ENCODE measurements at places on chromosomes 11 and 22. TPM values are rescaled to one million over a fixed set of nuclear protein-coding genes. Genes with fewer than 3 reads are reported as not detected.
A peak's percentile ranks its signal among the peaks of the same experiment; 100 is the strongest.

Gene CYP2D6
- 1.4 TPM for total RNA-seq

- H3K36me3 ChIP-seq, result no peaks in the 10 kb centered on the region
- H3K4me3 ChIP-seq, result no peak overlapping the region
- no peaks in the 10 kb centered on the region for H3K27me3 ChIP-seq
Measured at GRCh38 chr11:66133216-66133775, 63.2 kb downstream of the PACS1 start.

Gene KLHL35
- 2.6 TPM for total RNA-seq

DNA sequence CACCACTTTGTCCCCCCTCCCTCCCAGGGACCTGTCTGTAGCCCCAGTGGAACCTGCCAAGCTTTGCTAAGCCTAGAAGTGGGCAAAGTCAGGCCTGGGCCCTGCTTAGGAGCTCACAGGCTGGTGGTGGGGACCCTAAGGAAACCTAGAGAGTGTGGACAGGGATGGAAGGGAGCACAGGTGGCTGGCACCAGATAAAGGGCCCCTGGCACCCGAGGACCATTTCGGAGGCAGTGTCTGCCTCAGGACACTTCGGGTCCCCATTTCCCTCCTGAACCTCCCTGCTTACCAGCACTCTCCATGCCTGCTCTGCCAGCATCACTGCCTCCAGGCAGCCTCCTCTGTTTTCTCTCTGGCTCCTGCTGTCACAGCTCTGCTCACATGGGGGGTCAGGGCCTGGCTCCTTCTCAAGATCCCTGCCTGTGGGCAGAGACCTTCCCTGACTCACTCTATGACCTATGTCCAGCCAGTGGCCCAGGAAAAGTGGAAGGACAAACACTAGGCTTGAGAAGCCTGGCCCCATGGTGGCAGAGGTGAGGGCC is 13.6 kb upstream of the OMP start:
- no peak overlapping the region for H3K27ac ChIP-seq
- no peaks in the 10 kb centered on the region for H3K4me1 ChIP-seq
- peak; percentile 24 for DNase-seq

Gene NRGN
- 99.1 TPM for total RNA-seq

- H3K4me1 ChIP-seq, result no peaks in the 10 kb centered on the region
- DNase-seq, result no peak
- no peaks in the 10 kb centered on the region for H3K36me3 ChIP-seq
- peaks cover 12% of the 10 kb centered on the region for H3K27me3 ChIP-seq
- no peak overlapping the region for H3K27ac ChIP-seq
Measured at GRCh38 chr22:26054841-26055605, 114.2 kb upstream of the SEZ6L start.

- H3K36me3 ChIP-seq, result no peaks in the 10 kb centered on the region
- no peak overlapping the region for H3K27ac ChIP-seq
- H3K4me3 ChIP-seq, result no peak overlapping the region
- H3K4me1 ChIP-seq, result no peaks in the 10 kb centered on the region
- DNase-seq, result no peak
- H3K27me3 ChIP-seq, result no peaks in the 10 kb centered on the region
Measured at GRCh38 chr11:92048415-92048814, 176.2 kb upstream of the FAT3 start.

- no peak overlapping the region for H3K27ac ChIP-seq
- H3K4me1 ChIP-seq, result peaks cover 32% of the 10 kb centered on the region
- no peaks in the 10 kb centered on the region for H3K36me3 ChIP-seq
- H3K4me3 ChIP-seq, result no peak overlapping the region
- H3K27me3 ChIP-seq, result peaks cover 5% of the 10 kb centered on the region
Measured at GRCh38 chr11:61025821-61026120, 54.3 kb downstream of the CD6 start.

Gene C22orf42
- total RNA-seq, result not detected

Gene CHRDL2
- 1.2 TPM for total RNA-seq

- no peaks in the 10 kb centered on the region for H3K27me3 ChIP-seq
- H3K4me1 ChIP-seq, result peaks cover 38% of the 10 kb centered on the region
- H3K4me3 ChIP-seq, result no peak overlapping the region
- H3K27ac ChIP-seq, result no peak overlapping the region
- no peak for DNase-seq
- H3K36me3 ChIP-seq, result peaks cover 68% of the 10 kb centered on the region
Measured at GRCh38 chr11:46694607-46695006, 5.8 kb downstream of the ARHGAP1 start.

All from lower lobe of right lung (tissue), 2 donors.